ENCODE measurements at places on chromosomes 7 and 10. TPM values are rescaled to one million over a fixed set of nuclear protein-coding genes. Genes with fewer than 3 reads are reported as not detected.

Gene PRKAR1B
- 43.5 TPM for total RNA-seq

Gene CACNB2
- total RNA-seq, result not detected

Gene UBE2D4
- total RNA-seq, result 6.7 TPM

Gene TMEM26
- total RNA-seq, result not detected

Gene CCDC186
- 17.3 TPM for total RNA-seq

Gene OPN4
- not detected for total RNA-seq

Gene HABP2
- total RNA-seq, result not detected

- no peak for DNase-seq
Measured at GRCh38 chr10:98209441-98209840, 58.6 kb downstream of the LOXL4 start.

DNA sequence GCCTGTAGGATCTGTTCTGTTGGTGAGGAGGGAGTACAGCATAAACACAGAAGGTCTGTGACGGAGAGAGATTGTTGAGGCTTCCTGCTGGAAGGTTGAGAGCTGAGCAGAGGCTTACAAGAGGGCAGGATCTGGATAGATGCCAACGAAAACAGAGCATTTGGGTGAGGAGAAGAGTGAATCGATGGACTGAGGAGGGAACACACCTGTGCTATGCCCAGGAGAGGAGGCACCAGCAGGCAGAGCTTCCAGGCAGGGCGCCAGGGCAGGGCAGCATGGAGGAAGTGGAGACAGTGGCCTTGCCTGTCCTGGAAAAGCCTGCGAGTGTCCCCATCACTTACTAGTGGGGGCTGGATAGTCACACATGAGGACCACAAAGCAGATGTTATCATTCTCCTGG is 282.9 kb downstream of the PAXIP1 start:
- no peak for DNase-seq

- DNase-seq, result no peak
Measured at GRCh38 chr7:27068259-27068658, 27.5 kb downstream of the HOXA1 start.

DNA sequence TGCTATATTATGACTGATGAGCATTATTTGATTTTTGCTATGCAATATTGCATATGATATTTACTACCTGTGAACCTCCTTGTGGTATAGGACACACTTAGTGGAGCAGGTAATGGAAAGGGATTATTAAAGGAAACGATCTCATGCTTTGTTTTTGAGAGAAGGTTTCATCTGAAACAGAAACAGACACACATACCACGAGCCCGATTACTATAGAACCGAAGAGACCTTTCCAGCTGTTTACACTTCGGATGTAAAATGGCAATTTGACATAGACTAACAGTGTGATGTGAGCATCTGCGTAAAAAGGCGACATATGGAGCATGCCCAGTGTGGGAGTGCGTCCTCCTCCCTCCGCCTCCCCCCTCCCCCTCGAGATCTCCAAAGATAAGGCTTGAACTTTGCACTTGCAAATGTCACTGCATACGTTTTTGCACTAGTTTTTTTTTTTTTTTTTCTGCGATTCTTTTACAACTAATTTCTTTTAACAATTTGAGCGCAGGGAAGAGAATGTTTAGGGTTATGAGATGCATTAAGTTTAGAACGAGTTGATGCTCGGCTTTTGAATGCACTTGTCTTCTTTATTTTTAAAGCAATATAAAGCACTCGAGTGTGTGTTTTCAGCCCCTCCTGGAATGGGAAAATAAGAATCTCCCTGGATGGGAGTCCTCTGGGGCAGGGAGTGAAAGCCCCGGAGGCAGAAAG is 251.0 kb downstream of the NSUN6 start:
- DNase-seq, result no peak

DNA sequence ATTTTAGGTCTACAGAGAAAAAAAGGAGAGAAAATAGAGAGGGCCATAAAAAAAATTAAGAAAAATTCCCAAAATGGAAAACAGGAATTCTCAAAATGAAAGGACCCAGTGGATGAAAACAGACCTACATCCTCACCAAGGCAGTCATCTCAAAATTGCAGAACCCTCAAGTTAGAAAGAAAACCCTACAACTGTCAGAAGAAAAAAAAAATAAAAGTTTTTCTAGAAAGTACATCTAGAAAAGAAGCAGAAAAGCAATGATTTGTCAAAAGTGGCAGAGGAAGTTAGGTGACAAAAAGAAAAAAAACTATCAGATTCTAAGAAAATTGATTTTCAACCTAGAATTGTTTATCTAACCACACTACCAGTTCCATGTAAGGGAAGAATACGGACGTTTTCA is 167.6 kb upstream of the LRGUK start:
- DNase-seq, result no peak

- no peak for DNase-seq
Measured at GRCh38 chr7:156470399-156471320, 169.9 kb upstream of the RNF32 start.

- no peak for DNase-seq
Measured at GRCh38 chr10:28754930-28755718, 77.8 kb downstream of the BAMBI start.

DNA sequence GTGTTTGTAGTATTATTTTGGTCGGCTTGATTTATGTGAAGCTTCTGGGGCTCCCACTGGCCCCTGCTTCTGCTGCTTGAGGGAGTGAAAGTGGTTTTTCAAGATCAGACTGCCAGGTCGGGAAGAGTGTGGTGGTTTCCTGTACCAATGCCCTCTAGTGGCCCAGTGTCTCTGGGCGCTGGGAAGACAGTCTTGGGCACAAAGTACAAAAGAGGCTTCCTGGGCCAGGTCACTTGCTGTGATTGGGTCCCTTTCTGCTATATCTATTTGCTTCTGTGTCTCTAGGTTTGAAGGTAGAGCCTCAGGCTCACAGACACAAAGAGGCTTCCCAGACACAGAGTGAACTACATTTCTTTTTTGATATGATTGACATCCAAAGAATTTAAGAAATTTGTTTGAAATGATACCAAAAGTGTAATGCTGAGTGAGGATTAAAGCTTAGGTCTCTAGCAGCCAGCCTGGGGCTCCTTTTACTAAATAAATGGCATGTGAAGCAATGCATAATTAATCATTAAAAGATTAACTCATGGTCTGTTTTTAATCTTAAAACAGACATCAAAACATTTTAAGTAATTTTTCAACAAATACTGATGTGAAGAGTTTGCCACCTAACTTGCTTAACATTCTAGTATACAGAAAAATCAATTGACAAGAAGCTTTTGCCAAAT is 36.3 kb downstream of the ABCB1 start:
- DNase-seq, result peak; percentile 26

DNA sequence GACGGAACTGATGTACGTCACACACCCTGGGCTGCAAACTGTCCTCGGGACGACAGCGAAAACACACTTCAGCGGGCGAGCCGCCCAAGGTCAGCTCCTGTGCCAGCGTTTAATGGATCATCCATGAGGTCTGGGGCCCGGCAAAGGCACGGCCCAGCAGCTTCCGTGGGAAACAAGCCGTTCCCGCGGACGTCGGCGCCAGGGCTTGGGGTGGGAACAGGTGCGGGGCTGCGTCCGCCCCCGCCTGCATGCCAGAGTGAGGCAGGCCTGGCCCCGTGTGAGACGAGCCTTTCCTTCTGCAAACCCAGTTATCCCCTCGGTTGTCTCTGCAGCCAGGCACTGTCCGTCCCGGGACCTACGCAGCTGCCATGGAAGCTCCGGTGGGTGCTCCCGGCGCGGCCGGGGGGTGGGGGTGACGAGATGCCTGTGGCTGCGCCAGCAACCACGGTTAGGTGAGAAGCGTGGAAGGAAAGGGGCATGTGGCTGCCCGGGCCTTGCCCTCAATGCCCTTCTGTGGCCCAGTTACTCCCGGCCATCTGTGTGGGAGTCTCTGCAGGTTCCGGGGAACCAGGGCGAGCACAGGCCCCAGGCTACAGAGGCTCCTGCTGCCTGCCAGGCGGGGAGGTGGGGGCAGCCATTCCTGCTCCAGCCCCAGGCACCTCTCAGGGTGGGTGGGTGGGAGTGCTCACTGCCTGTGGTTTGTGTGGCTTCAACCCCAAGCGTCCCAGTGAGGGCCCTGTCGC is 42.2 kb upstream of the PDGFA start:
- DNase-seq, result no peak

DNA sequence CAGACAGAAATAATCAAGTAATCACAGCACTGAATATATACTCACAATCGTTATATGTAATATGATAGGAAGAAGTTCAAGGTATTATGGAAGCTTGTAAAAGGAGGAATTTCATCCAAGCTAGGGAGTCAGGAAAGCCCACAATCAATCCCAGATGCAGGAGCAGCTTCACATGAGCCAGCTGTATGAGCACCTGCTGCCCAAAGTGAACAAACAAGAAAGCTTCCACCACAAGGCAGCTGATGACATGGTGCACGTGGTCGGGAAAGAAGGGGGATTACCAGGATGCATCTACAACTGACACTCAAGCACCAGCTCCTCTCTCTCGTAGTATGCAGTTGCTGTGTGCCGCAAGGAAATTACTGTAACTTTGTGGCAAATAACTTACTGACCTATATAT is 225.2 kb downstream of the XPNPEP1 start:
- no peak for DNase-seq

DNA sequence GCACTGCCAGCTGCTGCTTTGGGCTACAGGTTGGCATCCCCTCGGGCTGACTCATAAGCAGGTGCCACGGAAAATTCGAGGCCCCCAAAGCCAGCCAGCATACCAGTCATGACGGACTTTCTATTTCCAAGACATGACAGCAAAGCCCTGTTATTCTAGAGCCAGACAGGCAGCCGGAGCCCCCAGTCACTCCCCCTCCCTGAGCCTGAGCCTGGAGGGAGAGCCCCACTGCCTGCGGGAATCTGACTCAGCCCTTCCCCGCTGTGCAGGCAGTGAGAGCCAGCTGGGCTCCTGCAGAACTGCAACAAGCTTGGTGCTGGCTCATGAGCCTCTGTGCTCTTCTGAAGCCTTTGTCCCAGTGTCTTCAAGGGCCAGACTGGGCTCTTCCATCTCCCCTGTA is 15.8 kb downstream of the BTBD16 start:
- DNase-seq, result no peak

GRCh38 chr7:116713918-116714317 is 41.9 kb downstream of the MET start:
- no peak for DNase-seq

- DNase-seq, result no peak
Measured at GRCh38 chr10:126459878-126460481, 71.7 kb upstream of the ADAM12 start.

- no peak for DNase-seq
Measured at GRCh38 chr7:76074972-76075370, 27.1 kb downstream of the MDH2 start.

DNA sequence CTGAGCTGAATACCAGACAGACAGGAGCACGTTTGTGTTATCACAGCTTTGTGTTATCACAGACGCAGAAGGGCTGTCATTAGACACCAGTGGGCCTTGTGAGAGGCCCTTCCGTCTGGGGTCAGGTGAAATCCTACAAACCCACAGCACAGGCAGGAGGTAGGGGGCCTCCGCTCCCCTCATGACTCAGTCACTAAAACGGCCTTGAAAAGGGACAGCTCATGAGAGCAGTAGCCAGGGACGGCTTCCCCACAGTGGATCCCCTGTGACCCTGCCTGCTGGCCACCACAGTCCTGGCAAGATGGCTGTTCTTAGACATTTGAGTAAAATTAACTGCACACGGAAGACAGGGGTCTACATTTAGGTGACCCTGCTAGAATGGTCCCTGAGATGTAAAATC is 215.8 kb upstream of the PPP2R2D start:
- DNase-seq, result no peak

All from activated T-cell treated with anti-CD3 and anti-CD28 coated beads, Interleukin-2, amount 50 U/mL, for 72 hours (primary cell).